Diencephalon (tissue), 1 donor: ENCODE measurements at places on chromosomes 1 and 21. TPM values are rescaled to one million over a fixed set of nuclear protein-coding genes. Genes with fewer than 3 reads are reported as not detected.

ZNF593OS gene
- not detected for total RNA-seq

RAB7B gene
- total RNA-seq, result 0.69 TPM

CIART gene
- total RNA-seq, result 6.5 TPM

SARS1 gene
- total RNA-seq, result 136 TPM

LRRC53 gene
- 0.23 TPM for total RNA-seq

VPS72 gene
- 68.5 TPM for total RNA-seq

TCHH gene
- total RNA-seq, result 0.23 TPM
